ENCODE measurements at places on chromosomes 2 and 18.

DNA sequence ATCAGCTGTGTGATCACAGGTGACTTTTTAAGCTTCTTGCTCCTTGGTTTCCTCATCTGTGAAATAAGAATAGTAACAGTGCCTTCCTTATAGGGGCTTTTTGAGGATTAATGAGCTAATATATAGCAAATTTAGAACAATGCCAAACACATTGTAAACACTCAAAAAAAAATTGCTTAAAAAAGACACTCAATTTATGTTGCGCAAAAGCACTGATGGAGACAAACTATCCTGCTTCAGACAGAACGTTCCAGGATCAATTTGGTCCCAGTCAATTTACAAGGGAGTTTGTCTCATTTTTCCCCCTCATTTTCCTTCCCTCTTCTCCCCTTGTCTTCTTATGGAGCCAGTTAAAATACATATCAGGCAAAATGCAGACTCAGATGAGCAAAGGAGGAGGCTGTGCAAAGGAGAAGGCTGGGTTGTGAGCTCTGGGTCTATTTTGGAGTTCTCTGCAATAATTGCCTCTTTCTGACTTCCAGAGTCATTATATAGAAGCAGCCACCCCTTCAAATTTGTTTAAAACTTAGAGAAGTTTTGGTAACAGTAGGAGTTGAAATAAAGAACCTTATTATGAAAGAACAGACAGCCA is 83.7 kb downstream of the SOCS6 start:
- DNase-seq: no peak

DNA sequence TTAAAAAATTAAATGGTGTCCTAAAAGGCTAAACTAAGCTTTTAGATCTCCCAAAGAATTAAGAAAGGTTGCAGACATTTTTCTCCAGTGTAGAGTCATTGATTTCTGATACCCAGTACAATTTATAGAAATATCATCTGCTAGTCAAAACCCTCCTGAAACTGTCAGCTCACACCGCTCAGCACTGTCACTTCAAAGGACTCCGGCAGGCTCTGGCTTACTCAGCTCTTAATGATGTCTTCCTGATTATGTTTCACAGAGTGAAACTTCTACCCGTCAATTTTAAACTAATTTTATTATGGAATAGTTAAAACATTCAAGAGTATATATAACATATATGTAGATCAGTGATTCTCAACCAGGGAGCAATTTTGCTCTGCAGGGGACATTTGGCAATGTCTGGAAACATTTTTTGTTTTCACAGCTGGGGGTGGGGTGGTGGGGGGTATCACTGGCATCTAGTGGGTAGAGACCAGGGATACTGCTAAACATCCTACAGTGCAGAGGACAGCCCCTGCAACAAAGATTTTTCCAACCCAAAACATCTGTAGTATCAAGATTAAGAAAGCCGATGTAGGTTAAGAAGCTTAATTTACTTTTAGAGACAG is 31.6 kb downstream of the CDK15 start:
- DNase-seq: no peak

- no peak for DNase-seq
Observed at GRCh38 chr2:135557530-135557929, 26.2 kb downstream of the R3HDM1 start.

GRCh38 chr2:1301056-1301455 is 112.2 kb upstream of the TPO start:
- no peak for DNase-seq

GRCh38 chr2:198883604-198884003 is 574.1 kb downstream of the SATB2 start:
- DNase-seq: no peak

- DNase-seq: no peak
Observed at GRCh38 chr18:63183952-63184770, 135.4 kb downstream of the BCL2 start.

DNA sequence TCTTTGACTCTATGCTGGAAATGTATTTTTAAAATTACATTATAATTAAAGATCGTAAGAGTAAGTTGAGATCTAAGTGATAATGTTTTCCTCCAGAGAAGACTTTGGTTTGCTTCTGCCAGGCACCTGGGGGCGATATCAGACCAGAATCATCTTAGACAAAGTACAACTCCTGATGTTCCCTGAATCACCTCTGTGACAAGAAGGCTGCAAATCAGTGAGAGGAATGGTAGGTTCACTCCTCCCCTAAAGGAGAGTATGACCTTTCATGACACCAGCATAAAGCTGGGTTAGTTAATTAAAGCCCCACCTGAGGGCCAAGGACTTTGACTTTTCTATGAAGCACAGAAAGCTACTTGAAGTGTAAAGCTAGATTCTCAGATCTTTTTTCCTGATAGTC is 114.4 kb upstream of the DTNA start:
- DNase-seq: no peak

DNA sequence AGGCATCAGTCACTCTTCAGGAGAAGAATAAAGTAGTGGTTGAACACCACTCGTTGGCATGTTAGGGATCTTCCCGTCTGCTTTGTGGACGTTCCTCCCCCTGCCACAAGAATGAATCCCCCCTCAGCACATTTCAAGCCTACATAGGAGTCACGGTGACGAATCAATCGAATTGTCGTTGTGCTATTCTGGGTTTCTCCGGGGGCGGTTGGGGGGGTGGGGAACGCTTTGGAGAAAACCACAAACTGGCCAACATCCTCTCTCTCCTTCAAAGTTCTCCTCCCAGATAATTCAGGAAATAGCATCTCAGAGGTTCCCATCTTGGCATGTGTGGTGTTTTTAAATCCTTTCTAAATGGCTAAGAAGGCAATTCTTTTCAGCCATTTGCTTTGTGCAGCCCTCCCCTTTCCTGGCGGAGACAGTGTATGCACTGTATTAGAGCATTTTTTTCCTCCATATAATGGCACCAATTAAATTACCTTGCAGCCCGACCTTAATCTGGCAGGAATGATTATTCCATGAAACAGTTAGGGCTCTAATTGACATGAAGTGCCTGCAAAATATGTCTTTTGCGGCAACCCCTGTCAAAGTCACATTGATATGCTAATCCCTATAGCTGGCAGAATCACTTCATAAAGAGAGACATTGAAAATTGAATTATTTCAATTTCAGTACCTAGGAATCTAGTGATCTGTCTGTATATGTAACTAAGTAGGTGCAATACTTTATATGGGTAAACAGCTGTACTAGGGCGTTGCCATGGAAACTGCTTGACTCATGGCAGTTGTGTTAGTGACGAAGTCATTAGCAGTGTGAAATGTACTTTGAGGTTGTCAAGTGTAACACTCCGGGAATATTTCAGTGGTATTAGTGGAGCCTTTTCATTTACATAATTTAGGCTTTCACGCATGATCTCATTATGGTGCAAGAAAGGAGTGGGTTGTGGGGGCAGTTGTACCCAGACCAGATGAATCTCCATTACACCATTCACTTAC is 323.4 kb upstream of the SLC14A2 start:
- no peak for DNase-seq

- DNase-seq: no peak
Observed at GRCh38 chr2:32931945-32932709, 14.6 kb upstream of the LTBP1 start.

DNA sequence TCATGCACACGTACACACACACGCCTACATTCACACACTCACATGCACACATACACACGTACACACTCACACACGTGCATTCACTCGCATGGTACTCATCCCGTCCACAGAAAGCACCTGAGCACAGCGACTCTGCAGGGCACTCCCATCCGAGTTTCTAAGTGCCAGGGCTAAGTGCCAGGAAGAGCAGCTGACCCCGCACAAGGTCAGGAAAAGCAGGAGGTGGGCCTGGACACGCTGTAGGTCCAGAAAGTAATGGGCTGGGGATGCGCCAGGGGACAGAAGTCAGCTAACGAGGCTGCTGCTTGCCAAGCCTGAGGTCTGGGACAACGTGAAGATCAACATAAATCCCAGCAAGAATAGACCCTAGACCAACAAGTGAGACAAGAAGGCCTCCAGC is 15.8 kb downstream of the ADI1 start:
- no peak for DNase-seq

DNA sequence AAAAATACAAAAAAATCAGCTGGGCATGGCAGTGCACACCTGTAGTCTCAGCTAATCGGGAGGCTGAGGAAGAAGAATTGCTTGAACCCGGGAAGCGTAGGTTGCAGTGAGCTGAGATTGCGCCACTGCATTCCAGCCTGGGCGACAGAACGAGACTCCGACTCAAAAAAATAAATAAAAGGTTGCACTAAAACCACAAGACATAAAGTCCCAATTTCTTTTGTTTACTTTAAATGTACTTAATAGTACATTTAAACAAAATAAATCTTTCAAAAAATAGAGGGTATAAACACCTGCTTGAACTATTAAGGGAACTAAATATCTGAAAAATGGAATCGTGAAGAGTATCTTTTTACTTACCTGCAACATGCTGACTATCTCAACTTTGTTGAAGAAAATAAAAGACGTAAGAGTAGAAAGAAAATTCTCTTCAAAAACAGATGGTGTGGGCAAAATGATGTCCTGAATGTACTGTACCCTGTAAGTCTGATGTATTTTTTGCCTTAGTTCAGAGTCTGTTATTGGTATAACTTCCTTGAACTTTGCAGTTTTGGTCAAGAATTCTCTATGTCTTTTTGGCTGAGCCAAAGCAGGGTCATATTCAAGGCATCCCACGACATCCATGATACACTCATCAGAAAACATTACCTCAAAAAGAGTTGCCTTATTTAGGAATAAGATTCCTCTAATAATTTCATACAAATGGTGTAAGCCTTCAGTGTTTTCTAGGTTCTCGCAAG is 19.2 kb downstream of the PPP4R3B start:
- no peak for DNase-seq

DNA sequence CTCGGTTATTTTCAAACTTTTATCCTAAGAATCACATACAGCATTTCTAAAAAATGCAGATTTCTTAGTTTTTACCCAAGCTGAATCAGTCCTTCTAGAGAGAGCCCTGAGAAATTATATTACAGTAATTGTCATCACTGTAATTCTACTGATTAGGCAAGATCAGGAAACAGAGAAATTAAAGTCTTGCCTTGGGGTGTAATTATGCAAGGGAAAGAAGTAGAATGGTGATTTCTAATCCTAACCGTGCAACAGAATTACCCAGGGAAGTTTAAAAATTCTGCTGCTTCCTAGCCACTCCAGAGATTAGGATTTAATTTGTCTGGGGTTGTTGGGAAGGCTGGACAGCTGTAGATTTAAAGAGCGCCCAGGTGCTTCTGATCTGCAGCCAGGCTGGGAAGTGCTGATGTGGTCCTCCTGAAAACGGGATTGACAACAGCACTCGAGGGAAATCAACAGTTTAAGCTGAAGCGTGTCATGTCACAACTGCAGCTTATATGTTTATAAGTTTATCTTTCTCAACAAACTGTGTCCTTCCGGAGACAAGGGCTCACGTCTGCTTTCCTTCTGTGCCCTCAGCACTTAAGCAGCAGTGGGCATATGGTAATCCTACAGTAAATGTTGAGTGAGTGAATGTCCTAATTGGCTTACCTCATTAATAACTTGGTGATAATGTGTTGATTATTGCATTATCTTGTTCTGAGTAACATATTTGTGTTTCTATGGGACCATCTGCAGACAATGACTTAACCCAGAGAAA is 671.9 kb upstream of the SOX11 start:
- DNase-seq: no peak

DNA sequence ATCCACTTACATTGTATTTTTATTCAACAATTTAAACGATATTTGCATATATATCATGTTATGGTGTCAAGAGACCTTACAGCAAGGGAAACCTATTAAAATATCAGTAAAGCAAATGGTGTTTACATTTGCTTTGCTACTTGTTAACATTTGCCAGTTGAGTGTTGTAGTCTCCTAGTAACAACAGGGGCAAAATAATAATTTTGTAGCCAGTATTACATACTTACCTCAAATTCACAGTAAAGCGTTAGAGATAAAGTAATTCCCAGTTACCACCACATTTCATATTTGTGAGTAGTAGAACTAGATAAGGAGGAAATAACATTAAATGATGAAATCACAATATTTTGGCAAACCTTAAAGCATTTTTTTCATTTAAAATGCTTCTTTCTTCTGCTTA is 71.3 kb downstream of the FASTKD2 start:
- DNase-seq: no peak

DNA sequence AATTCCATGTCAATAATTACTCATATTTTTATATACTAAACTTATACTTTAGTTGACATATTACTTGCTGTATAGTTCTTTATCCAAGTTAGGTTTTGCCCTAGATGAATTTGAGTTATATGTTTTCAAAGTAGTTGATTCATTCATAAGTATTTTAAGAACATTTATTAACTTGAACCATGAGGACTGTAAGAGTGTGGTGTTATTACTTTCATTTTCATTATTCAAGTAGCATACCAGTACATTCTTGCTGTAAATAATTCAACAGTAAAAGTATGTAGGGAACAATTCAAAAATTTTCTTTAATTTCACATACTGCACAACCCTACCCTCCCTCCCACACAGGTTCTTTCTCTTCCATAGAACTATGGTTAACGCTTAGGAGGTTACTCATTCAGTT is 75.4 kb downstream of the ANKRD12 start:
- no peak for DNase-seq

- DNase-seq: no peak
Observed at GRCh38 chr2:97706708-97707345, 6.5 kb upstream of the ZAP70 start.
